ENCODE measurements at places on chromosomes 2 and 18.

GRCh38 chr2:150705767-150706166 is 218.3 kb upstream of the RND3 start:
- peak; percentile 52 for DNase-seq

- DNase-seq = no peak
Observed at GRCh38 chr2:64414736-64415435, 39.1 kb upstream of the LGALSL start.

GRCh38 chr2:231911381-231911780 is 14.8 kb downstream of the NPPC start:
- DNase-seq = no peak

DNA sequence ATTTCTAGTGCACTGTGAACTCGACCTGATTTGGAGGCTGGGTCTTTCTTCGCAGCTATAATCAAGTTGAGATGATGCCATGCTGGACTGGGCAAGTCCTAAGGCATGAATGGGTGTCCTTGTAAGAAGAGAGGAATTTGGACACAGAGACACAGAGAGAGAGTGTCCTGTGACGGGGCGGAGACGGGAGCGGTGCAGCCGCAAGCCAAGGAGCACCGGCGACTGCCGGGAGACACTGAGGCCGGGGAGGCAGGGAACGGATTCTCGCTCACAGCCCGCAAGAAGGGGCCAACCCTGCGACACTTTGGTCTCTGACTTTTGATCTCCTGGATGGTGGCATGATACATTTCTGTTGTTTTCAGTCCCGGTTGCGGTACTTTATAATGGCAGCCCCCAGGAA is 22.4 kb upstream of the MBP start:
- no peak for DNase-seq

DNA sequence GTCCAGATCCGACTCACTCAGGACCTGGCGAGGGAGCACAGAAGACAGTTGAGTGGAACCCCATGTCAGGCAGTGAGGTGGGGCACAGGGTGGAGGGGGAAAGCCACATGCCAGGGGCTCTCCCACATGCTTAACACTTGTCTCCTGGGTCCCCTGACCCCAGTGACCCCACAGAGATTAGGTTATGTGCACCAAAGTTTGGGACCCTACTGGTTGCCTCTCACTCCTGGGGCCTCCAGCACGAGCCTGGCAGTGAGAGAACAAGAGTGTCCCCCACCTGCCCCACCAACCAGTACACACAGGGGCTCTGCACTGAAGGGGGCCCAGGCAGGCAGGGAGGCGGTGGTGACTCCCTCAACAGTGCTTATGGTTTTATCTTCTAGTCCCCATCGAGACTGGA is 58.3 kb downstream of the CIB4 start:
- no peak for DNase-seq

GRCh38 chr2:99299580-99299979 is 1.4 kb downstream of the LYG1 start:
- no peak for DNase-seq

- DNase-seq = peak; percentile 3
Observed at GRCh38 chr2:197706839-197707207, 1.7 kb downstream of the MARS2 start.

DNA sequence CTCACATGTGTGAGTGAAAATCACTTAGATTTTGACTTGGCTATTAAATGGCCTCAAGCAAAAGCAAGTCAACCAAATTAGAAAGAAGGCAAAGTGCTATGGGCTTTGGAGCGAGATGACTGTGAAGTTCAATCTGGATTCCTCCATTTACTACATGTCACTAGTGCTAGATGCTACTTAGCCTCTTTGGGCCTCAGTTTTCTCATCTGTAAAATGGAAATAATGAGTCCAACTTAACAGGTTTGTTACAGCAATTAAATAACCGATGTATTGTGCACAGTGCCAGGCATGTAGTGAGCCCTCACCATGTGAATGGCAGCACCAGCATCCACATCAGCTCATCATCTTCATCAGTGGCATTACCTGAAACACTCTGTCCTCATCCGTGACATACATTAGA is 376.3 kb downstream of the MTX2 start:
- DNase-seq = no peak

DNA sequence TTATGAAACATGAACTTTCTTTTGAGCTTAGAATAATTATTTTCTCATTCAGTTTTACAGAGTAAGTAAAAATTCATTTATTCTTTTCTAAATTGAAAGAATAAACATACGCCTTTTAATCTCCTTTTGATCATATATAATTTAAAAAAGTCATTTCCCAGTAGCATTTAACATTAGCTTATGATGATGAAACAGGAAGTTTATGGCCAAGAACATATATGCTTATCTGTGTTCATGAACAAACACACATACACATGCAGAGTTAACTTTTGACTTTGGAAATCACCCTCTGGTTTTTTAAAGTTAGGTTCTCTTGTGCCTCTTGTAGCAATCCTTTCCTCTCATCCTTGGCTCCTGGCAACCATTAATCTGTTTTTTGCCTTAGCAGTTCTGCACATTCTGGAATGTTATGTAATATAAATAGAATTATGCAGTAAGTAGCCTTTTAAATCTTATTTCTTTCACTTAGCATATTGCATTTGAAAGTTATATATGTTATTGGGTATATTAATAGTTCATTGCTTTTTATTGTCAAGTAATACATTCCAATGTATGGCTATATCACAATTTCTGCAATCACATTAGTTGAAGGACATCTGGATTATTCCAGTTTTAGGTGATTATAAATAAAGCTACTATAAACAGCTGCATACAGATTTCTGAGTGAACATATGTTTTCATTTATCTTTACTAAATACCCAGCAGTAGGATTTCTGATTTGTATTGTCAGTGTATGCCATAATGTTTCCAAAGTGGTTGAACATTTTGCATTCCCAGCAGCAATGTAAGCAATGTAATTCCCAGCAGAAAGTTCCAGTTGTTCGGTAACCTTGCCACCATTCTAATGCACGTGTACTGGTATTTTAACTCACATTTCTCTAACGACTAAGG is 210.3 kb downstream of the ZRANB3 start:
- DNase-seq = no peak

- no peak for DNase-seq
Observed at GRCh38 chr2:129861666-129862288, 117.7 kb upstream of the RAB6C start.

GRCh38 chr2:40240070-40240469 is 211.8 kb downstream of the SLC8A1 start:
- DNase-seq = peak; percentile 86

GRCh38 chr2:237289139-237289538 is 124.8 kb downstream of the COL6A3 start:
- DNase-seq = no peak

GRCh38 chr2:121598087-121598486 is 51.2 kb downstream of the CLASP1 start:
- peak; percentile 61 for DNase-seq

DNA sequence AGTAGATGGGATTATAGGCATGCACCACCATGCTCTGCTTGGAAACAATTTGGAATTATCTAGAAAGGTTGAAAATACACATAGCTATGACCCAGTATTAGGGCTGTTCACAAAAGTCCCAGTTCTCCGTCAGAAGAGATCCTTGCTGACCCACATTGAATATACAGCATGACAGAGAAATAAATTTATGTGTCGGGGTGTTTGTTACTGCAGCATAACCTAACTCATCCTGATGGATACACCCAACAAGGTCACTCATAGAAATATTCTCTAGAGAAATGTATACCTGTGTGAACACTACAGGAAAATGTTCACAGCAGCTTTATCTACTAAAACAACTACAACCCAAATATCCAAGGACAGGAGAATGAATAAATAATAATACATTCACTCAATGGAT is 9.0 kb downstream of the TBC1D8 start:
- DNase-seq = no peak

DNA sequence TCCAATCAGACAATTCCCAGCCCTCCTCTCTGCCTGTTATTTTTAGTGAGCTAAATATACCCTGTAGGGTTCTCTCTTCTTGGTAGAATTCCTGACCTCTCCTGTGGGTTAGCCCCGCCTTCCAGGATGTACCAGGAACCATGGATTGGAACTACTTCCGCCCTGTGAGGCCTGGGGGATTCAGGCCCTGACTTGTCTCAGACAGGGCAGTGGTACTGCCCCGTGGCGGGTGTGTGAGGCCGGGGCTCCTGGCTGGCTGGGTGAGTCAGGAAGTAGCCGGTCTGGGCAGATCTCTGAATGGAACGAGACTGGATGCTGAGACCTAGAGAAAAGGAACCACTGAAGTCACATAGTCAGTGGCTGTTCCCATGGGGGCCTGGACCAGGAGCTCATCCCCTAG is 50.5 kb downstream of the DYSF start:
- peak; percentile 95 for DNase-seq

- no peak for DNase-seq
Observed at GRCh38 chr2:19346983-19347618, 11.3 kb downstream of the OSR1 start.

GRCh38 chr2:200705305-200706041 is 106.2 kb upstream of the BZW1 start:
- DNase-seq = peak; percentile 30

GRCh38 chr2:147829106-147829505 is 15.7 kb upstream of the ACVR2A start:
- DNase-seq = peak; percentile 50

GRCh38 chr2:10932345-10933151 is 20.8 kb downstream of the KCNF1 start:
- DNase-seq = no peak

- DNase-seq = no peak
Observed at GRCh38 chr2:204051984-204052556, 115.5 kb downstream of the ICOS start.

DNA sequence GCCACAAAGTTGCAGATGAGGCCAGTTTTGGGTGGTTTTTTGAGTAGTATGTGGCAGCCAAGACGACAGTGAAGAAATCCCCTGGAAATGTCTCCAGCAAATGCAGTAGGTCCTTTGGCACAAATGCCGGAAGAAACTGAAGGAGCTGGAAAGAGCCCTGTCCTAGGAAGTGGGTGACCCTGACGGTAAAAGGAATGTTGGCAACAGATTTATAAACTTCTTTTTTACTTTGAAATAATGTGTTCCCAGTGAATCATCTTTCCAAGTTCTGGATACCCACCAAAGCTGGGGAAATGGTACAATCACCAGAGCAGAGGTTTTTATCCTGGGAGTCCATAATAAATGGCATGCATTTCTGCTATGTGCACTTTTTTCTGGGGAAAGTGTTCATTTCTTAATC is 112.9 kb downstream of the CSRNP3 start:
- DNase-seq = no peak

DNA sequence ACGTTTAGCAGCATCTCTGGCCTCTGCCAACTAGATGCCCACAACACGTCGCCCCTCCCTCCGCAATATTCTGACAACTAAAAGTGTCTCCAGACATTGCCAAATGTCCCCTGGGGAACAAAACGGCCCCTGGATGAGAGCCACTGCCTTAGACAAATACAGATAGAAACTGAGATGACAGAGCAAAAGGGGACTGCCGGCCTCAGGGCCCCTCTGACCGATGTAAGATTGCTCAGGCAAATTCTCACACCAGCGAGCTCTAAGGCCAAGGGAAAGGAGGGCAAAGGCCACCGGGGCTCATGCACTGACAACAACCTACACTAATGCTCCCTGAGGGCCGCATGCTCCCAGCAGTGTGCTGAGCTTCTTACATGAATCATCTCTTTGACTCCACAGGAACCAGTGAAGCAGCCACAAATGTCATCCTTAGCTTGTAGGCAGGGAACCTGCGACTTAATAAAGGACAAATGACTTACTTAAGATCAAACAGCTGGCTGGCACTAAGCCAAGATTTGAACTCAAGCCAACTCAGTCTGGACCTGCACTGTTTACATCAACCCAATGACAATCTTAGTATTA is 228.5 kb downstream of the TTC32 start:
- peak; percentile 47 for DNase-seq

DNA sequence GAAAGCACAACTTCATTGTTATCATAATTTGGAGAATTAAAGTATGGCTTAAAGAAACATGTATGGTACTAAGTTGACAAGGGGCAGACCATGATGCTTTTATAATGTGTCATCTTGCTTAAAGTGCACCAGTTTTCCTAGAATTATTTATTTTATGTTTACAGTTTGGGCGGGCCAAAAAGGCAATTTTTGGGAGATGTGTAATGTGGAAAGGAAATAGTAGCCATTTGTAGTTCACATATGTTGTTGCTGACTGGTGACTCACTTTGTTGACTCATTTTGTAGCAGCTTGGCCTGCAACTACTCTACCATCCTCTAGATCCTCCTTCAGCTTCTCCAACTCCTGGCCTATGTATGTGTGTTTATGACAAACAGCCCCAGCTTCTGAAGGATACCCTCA is 7.7 kb downstream of the ZSCAN30 start:
- DNase-seq = peak; percentile 85

DNA sequence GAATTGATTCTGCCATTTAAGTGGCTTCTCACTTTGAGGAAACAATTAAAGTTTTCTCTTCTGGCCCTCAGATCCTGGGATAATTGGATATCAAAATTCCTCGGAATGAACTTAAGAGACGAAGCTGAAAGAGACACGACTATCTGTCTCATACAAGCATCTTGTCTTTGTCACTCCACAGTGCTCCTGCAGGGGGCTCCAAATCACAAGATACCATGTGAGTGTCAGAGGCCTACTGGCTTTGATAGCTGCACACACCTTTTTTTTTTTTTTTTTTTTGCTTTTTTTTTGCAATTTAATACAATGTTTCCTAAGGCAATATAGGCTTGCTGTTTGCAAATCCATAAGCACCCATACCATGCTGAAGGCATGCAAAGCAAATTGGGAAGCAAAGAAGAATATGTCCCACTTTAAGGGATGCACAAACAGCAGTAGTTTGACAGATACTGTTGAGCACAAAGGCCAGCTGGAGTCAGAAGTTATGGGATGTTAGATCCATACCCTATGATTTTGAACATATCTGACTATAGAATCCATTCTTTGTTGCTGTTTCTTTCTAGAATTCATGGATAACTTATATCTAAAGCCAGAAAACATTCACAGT is 109.0 kb upstream of the CBLN2 start:
- peak; percentile 58 for DNase-seq

- DNase-seq = peak; percentile 95
Observed at GRCh38 chr2:171432969-171433762, 624 bp downstream of the METTL8 start.

- peak; percentile 78 for DNase-seq
Observed at GRCh38 chr2:152513681-152514080, 178.7 kb downstream of the FMNL2 start.

- no peak for DNase-seq
Observed at GRCh38 chr2:12803607-12804006, 86.9 kb downstream of the TRIB2 start.

DNA sequence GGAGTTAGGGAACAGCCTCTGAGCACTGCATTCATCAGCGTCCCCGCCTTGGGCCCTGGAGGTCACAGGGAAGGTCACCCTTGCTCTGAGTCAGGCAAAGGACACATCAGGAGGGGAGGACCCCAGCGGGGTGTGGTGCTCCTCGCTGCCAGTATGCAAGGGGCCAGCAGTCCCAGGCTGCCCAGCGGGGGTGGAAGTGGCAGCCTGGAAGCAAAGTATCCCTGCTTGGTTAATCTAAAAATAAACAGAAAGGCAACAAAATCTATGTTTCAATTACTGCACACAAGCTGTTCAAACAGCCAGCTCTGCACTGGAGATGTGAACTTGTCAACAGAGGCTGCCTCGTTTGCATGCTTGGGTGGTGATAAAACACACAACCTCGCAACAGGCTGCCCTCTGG is 164.1 kb downstream of the KLHL29 start:
- no peak for DNase-seq
